Forelimb muscle (tissue), 1 donor: ENCODE measurements at places on chromosomes 12 and 14.

DNA sequence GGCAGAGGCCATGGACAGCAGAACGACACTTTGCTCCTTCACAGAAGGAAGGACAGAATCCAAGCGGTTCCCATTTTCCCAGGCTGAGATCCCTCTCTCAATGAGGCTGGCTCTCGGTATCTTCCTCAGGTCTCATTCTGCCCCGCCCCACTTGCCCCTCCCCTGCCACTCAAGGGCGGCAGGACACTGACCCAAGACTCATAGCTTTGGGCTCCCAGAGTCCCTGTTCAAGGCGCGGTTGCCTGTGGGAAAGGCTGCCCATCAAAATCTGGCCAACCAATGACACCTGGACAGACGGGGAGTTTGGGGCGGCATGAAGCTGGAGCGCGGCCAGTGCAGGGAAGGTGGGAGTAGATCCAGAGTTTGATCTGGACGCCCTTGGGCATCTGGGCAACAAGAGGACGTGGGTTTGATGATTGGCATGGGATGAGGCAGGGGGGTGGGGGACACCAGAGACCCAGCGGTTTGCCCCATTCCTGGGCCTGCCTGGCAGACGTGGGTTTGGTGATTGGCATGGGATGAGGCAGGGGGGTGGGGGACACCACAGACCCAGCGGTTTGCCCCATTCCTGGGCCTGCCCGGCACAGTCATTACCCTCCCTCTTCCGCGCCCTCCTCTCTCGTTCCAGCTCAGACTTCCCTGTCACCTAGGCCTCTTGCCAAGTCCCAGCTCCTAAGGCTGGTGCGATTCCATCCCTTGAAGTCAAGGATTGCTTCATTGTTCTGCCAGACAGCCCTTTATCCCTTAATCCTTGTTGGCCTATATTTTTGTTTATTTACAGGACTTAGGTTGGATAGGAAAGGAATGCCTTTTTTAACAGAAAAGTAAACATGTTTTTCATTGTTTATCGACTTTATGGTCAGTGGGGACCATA lies 92.1 kb downstream of the NINJ2 start:
- no peak for DNase-seq

DNA sequence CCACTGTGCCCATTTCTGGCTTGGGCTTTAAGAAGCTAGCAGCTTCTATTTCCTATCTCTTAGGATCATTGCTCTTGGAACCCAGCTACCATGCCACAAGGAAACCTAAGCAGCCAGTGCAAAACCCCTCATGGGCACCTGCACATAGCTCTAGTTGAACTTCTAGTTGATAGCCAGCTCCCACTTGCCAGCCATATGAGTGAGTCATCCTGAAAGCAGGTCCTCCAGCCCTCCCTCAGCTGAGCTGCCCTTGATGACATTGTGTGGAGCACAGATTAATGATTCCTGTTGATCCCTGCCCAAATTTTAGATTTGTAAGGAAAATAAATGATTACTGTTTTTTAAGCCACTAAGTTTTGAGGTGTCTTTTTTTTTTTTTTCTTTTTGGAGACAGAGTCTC lies 234.2 kb upstream of the FBXO33 start:
- DNase-seq, result no peak

DNA sequence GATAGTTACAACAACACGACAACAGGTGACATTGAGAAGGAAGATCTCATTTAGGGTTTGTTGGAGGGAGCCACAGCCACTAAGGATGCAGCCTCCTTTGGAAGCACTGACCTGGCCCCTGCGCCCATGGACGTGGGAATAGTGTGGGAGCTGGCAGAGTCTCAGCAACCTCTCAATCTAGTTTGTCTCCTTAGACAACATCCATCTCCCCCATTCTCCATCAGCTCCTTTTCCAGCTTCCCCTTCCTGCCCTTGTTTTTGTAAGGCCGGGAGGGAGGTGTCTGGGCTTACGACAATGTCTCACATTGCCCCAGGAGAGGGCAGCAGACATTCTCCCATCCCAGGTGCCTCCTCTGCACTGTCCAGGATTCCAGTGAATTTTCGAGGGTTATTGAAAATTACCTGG lies 170.2 kb upstream of the PZP start:
- no peak for DNase-seq

DNA sequence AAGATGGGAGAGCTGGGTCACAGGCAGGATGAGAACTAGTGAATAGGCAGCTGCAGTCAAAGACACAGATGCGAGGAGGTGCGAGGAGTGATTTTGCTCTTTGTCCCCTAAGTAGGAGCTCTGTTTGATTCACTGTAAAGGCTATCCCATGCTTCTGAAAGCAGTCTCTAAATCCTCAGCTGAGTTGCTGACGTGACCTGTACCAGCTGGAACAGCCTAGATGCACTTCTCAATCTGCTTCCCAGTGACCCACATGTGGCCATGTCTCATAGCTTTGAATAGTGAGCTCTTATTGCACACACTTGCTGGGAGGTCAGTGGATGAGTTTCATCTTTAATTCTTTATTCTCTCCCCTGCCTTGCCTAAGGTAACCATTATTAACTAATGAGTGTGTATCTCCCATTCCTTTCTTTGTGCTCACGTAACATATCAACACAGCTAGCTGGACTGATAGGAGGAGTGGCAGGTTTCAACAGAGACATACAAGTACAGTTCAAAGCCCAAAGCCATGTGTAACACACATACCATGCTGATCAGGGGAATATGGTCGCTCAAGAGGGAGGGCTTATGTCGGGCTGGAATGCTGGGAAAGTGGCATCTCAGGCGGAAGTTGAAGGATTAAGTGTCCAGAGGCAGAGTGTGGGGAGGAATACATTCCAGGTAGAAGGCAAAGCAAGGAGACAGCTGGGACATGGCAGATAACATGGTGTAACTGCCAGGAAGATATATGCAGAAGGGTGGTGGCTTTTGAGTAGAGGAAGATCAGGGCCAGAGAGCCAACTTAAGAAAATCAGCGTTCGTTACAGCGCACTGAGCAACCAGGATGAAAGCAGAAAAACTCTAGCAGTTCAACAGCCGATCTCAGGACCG lies 15.4 kb upstream of the YY1 start:
- DNase-seq, result no peak

GRCh38 chr12:25249931-25250738 lies 594 bp downstream of the KRAS start:
- DNase-seq, result no peak
